ENCODE measurements at places on chromosomes 1 and 21. TPM values are rescaled to one million over a fixed set of nuclear protein-coding genes. Genes with fewer than 3 reads are reported as not detected.
A peak's percentile ranks its signal among the peaks of the same experiment; 100 is the strongest.

DNA sequence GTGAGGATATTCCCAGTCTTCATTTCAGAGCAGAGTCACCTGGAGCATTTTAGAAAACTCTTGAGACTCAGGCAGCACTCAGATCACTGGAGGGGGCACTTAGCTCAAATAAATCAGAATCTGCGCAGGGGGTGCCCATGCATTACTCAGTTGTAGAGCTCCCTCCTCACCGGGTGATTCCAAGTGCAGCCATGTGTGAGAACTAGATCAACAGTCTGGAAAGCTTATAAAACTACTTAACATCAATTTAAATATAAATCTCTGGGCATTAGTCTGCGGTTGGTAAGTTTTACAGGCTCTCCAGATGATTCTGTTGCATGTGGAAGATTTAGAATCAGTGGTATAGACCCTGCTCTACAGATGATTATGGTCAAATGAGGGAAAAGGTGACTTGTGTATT lies 128.6 kb downstream of the ST6GALNAC3 start:
- no peak overlapping the region for H3K4me3 ChIP-seq
- H3K27me3 ChIP-seq = no peaks in the 10 kb centered on the region
- H3K27ac ChIP-seq = no peak overlapping the region
- H3K36me3 ChIP-seq = no peaks in the 10 kb centered on the region
- DNase-seq = no peak

The AADACL4 gene
- not detected for total RNA-seq

DNA sequence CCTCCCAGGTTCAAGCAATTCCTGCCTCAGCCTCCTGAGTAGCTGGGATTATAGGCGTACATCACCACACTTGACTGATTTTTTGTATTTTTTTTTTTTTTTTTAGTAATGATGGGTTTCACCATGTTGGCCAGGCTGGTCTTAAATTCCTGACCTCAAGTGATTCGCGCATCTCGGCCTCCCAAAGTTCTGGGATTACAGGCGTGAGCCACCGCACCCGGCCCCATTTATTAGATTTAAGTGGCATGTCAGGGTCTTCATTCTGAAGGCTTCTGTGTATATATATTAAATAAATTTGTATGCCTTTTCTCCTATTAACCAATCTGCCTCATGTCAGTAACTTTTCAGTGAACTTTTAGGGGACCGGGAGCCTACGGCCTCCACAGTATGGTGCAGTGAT lies 6.0 kb upstream of the CLIC4 start:
- no peak overlapping the region for H3K4me3 ChIP-seq
- H3K36me3 ChIP-seq = no peaks in the 10 kb centered on the region
- H3K27me3 ChIP-seq = no peaks in the 10 kb centered on the region

- no peak overlapping the region for H3K4me3 ChIP-seq
- DNase-seq = no peak
- no peak overlapping the region for H3K27ac ChIP-seq
- no peaks in the 10 kb centered on the region for H3K36me3 ChIP-seq
- H3K4me1 ChIP-seq = no peaks in the 10 kb centered on the region
Measured at GRCh38 chr1:248114890-248115289, 19.9 kb downstream of the OR2L13 start.

The PCSK9 gene
- 4.5 TPM for total RNA-seq

DNA sequence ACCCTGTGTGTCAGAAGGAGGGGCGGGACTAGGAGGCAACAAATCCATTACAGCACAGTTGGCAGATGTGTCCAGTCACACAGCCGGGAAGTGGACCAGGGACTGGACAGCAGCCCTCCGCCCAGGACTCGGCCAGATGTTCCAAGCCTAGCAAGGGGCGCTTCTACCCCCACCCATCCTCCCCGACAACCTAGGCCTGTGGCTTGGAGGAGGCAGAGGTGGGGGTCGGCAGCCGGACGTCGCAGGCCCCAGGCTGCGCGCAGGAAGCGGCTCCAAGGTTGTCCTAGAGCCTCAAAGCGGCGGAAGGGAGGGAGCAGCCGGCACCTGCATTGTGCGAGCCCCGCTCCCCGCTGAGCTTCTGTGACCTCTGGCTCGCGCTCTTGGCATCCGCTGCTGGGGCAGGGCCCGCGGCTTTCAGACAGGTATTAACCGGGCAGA lies 20.6 kb upstream of the MYCL start:
- peaks cover 66% of the 10 kb centered on the region for H3K27me3 ChIP-seq
- H3K36me3 ChIP-seq = no peaks in the 10 kb centered on the region
- H3K4me1 ChIP-seq = peaks cover 5% of the 10 kb centered on the region
- DNase-seq = peak; percentile 92

DNA sequence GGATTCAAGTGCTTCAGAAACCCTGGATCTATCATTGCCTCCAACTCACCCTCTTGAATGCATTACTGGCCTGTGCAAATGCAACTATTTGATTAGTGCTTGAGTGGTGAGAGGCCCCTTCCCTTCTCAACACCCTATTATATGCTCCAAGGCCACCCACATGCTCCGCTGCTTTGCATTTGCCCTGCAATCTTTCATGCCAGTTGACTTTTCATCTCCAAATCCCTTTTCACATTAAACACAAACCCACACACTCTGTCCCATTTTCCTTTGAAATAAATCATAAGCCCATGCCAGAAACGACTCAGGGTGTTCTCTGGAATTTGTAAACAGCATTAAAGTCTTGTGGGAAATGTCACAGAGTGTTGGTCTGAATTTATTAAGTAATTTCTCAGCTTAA lies 78.9 kb upstream of the CTTNBP2NL start:
- H3K36me3 ChIP-seq = no peaks in the 10 kb centered on the region
- H3K27me3 ChIP-seq = peaks cover 4% of the 10 kb centered on the region
- no peak overlapping the region for H3K27ac ChIP-seq
- H3K4me3 ChIP-seq = no peak overlapping the region
- no peak for DNase-seq
- H3K4me1 ChIP-seq = peaks cover 19% of the 10 kb centered on the region

- no peak overlapping the region for H3K27ac ChIP-seq
- H3K4me3 ChIP-seq = no peak overlapping the region
- no peaks in the 10 kb centered on the region for H3K4me1 ChIP-seq
Measured at GRCh38 chr1:153342178-153342577, 6.5 kb downstream of the PGLYRP4 start.

The TMPRSS15 gene
- total RNA-seq = not detected

DNA sequence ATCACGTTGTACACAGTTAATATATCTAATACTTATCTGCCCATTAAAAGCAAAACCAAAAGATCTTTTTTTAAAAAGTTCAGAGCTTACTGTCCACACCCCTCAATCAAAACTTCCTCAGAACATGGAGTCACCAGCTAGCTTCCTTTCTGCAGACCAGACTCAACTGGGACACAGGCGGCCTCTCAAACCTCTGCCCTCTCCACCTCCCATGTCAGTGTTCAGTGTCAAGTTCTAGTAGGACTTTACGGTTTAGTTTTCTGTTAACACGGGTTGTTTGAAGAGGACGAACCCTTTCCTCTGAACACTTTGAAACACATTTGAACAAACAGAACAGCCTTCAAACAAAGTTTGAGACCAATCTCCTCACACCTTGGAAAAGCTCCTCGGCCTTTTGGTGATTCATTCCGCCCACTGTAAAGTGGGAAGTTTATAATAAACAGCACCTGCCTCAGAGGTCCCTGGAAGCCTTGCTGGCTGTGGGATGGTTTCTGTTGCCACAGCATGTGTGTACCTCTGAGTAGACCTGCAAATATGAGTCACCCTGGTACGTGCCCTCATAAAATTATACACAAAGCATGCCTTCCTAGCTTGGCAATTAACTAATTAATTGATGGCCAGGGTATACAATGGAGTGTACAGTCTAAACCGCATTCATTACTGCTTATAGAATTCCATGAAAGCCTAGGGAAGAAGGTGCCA lies 48.4 kb upstream of the SIPA1L2 start:
- peaks cover 10% of the 10 kb centered on the region for H3K4me1 ChIP-seq
- H3K4me3 ChIP-seq = no peak overlapping the region
- H3K27ac ChIP-seq = no peak overlapping the region
- DNase-seq = no peak
- H3K27me3 ChIP-seq = no peaks in the 10 kb centered on the region

- H3K27me3 ChIP-seq = no peaks in the 10 kb centered on the region
- DNase-seq = no peak
- no peak overlapping the region for H3K27ac ChIP-seq
- H3K4me3 ChIP-seq = no peak overlapping the region
- no peaks in the 10 kb centered on the region for H3K36me3 ChIP-seq
- H3K4me1 ChIP-seq = peaks cover 29% of the 10 kb centered on the region
Measured at GRCh38 chr1:28917757-28918118, 3.4 kb downstream of the EPB41 start.

DNA sequence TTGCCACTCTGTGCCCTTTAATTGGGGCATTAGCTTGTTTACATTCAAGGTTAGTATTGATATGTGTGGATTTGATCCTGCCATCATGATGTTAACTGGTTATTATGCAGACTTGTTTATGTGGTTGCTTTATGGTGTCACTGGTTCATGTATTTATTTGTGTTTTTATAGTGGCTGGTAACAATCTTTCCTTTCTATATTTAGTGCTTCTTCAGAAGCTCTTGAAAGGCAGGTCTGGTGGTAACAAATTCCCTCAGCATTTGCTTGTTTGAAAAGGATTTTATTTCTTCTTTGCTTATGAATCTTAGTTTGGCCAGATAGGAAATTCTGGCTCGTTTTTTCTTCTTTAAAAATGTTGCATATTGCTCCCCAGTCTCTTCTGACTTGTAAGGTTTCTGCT lies 215.4 kb downstream of the ZC3H11B start:
- H3K4me3 ChIP-seq = no peak overlapping the region
- no peak overlapping the region for H3K27ac ChIP-seq
- no peaks in the 10 kb centered on the region for H3K4me1 ChIP-seq
- H3K36me3 ChIP-seq = no peaks in the 10 kb centered on the region

DNA sequence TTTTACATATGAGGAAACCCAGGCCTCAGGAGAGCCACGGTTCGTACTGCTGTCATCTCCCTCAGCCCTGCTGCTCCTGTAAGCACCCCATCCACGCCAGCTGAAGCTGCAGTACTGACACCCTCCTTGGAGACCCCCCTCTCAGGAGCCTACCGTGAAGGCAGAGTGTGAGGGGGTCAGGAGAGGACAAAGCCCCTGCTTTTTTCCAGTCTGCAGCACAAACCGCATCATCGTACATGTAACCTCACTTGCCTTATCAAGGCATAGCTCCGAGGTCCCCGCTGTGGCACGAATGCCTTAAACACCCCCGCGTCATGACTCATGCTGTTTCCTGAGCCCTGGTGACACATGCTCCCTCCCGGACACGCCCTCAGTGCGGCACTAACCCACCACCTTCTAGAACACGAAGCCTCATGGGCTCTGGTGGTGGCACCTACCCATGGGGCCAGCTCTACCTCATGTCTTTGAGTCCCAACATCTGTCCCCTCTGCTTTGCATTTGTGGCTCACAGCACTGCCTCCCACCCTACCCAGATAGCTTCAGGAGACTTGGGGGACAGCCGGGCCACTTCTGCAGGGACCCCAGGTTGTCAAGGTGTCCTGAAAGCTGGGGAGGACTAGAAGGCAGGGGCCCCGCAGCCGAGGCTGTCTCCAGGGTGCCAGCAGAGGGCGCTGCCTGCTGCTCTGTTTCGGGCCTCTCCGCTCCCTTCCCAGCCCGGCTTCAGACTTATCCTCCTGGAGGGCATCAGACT lies 4.9 kb downstream of the SH3BGRL3 start:
- peak; percentile 87 for DNase-seq
- peaks cover 31% of the 10 kb centered on the region for H3K4me1 ChIP-seq
- H3K27me3 ChIP-seq = no peaks in the 10 kb centered on the region
- no peak overlapping the region for H3K4me3 ChIP-seq
- H3K27ac ChIP-seq = no peak overlapping the region
- H3K36me3 ChIP-seq = no peaks in the 10 kb centered on the region

Data from neural progenitor cell (in vitro differentiated cells).